ENCODE measurements at places on chromosomes 12 and 14.

GRCh38 chr14:76920331-76921087, 94.3 kb downstream of the LRRC74A start:
- no peak for DNase-seq

- no peak for DNase-seq
Observed at GRCh38 chr12:32876004-32876403, 20.6 kb downstream of the PKP2 start.

DNA sequence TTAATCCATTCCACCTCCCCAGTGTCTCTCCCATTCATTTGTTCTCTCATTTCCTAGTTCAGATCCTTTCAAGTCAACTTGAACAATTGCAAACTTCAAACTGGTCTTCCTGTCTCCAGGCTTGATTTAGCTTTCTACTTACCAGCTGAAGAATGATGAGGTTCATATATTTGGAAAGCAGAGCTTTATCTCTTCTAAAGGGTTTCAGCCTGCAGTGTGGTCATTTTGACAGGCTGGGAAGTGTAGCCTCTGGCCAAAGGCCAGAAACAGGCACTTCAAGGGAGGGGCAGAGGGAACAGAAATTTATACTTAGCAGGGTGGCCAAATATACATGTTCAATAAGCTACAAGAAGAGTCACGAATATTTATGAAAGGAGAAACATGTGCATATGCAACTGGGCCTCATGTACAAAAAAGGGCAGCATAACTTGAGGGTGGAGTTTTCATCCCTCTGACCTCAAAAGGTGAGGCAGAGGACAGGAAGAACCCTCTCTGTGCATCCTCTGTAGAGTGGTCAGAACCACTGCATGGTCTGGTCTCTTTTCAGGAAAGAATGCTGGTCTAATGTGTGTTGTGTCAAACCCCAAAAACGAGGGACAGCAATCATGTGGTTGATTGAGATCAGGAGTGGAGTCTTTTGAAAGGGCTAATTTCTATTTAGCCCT, 34.0 kb upstream of the HECTD1 start:
- DNase-seq = no peak

DNA sequence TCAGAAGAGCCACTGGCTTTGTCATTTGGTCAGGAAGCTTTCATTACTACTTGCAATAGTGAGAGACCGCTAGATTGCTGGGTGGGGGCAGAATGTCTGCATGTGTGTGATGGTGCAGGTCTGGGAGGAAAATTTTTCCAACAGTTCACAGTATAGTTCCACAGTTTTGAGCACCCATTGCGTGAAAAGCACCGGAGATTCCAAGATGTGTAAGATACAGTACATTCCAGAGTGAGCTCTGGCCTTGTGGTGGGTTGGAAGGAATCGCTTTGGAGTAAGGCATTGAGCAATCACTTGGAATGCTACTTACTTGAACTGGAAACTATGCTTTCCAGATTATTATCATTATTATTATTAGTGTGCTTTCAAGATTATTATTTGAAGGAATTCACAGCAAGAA, 47.6 kb upstream of the FRMD6 start:
- DNase-seq = no peak

DNA sequence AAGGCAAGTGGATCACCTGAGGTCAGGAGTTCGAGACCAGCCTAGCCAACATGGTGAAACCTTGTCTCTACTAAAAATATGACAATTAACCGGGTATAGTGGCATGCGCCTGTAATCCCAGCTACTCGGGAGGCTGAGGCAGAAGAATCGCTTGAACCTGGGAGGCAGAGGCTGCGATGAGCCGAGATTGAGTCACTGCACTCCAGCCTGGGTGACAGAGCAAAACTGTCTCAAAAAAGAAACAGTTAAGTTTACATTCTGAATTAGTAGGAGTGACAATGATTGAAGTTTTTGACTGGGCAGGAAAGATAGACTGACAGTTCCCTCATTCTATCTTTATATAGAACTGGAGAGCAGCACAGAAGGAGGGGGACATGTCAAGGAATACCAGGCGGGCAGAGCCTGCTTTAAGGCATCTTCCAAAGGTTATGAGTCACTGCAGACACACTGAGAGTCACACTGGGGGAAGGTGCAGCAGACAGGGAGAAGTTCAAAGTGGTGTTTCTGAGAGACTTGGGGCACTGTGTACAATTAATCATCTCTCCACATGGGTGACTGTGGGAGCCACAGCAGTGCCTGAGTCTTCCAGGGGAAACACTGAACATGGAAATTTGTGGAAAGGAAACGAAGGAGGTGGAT, 42.8 kb upstream of the RNASE3 start:
- DNase-seq = no peak

DNA sequence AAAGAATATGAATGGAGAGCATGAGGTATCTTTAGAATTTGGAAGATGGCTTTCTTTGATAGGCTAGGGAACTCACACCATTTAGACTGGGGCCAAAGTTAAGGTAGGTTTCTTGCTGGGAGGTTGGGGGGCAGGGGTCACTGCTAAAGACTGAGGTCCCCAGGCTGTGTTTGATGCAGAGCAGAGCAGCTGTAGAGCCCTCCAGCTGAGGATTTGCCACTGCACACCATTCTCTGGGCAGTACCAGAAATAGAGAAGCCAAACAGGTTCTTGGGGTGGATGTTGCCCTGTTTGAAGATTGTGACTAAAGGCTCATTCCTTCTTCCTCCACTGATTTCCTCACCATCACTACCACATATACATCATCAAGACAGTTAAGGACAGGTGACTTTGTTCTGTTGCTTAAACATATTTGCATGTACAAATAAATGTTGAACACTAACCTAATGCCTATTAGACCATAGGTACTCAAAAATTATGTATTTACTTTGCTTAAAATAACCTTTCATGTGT, 7.9 kb downstream of the NTF3 start:
- no peak for DNase-seq

DNA sequence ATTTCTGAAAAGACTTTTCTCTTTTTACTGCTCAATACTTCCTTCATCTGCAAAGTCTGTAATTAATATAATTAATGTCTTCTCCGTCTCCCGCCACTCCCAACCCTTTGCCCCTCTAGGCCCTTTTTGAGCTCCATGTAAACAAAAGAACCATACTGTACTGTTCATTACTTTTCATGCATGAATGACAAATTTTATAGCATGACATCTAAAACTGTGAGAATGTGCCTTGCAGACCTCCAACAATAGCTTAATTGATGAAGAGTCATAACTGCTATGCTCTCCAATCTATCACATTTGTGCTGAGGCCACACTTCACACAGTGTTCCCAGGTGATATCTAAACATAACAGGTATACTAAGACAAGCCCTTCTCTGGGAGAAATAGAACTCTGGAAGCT, 1122.7 kb upstream of the ATXN7L3B start:
- DNase-seq = no peak

DNA sequence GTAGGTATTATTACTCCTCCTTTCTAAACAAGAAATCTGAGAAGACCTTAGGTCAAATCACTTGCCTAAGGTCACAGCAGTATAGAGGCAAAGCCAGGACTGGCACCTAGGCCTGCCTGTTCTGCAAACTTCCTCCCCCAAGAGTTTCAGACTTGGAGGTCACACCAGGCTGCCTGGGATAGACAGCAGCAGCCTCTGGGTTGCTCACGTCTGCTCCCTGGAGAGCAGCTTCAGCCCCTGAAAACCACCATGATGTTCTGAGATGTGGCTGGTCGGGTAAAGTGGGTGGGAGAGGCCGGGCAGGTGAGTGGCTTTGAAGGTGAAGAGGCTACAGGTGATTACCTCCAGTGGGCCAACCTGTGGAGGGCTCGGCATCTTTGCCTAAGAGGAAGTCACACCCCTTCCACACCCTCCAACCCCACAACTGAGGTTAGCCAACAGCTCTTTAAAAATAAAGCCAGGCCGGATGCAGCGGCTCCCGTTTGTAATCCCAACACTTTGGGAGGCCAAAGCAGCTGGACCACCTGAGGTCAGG, 37.0 kb upstream of the PNMA1 start:
- no peak for DNase-seq

GRCh38 chr12:41585784-41586183, 397.7 kb downstream of the PDZRN4 start:
- DNase-seq = no peak
